NCI-H2171 treated with DMSO at 0.1 percent for 48 hours (cell line): ENCODE measurements at places on chromosomes 2 and 18.

DNA sequence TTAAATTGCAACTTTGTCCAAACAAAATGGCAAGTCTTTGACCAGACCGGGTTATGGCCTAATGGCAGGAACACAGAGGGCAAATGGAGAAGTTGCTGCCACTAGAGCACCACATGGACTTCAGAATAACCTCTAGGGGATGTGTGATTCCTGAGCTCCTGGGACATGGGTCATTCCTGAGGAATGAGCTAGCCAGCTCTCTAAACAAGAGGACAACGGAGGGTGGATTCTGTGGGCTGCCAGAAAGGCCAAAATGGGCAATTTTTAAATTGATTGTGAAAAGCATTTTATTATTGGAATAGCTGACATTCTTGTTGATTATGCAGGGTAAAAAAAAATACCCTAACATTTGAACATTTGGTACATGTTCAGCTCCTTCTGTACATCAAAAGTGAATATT is 109.8 kb upstream of the FZD5 start:
- no peak for DNase-seq

DNA sequence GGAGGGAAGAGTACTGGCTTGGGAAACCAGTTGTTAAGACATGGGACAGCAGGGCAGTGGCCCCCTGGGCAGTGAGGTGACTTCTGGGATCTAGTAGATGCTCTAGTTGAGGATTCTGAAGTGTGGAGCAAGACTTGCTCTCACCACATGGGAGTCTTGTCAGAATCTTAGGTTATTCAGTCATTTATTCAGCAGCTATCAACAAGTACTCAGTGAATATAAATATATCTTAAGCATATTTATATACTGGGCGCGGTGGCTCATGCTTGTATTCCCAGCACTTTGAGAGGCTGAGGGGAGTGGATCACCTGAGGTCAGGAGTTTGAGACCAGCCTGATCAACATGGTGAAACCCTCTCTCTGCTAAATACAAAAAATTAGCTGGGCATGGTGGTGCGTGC is 20.0 kb downstream of the STON1 start:
- DNase-seq: no peak

- DNase-seq: no peak
Observed at GRCh38 chr2:36408198-36408703, 52.7 kb downstream of the CRIM1 start.

DNA sequence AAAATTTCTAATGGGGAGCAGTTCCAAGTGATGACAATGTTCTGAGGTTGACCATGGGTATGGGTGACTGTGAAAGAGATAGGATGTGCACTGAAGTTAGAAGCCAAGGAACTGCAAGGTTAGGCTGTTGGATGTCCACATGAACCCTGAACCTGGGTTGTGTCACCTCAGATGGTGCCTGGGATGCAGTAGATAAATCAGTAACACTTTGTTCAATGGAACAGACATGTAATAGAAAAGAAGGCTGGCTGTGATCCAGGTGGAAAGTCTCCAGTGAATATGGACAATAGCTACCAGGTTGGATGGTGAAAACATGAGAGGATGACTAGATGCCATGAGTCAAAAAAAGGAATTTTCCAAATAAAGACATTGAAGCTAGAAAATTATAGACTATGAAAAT is 131.4 kb downstream of the TRABD2A start:
- DNase-seq: no peak

DNA sequence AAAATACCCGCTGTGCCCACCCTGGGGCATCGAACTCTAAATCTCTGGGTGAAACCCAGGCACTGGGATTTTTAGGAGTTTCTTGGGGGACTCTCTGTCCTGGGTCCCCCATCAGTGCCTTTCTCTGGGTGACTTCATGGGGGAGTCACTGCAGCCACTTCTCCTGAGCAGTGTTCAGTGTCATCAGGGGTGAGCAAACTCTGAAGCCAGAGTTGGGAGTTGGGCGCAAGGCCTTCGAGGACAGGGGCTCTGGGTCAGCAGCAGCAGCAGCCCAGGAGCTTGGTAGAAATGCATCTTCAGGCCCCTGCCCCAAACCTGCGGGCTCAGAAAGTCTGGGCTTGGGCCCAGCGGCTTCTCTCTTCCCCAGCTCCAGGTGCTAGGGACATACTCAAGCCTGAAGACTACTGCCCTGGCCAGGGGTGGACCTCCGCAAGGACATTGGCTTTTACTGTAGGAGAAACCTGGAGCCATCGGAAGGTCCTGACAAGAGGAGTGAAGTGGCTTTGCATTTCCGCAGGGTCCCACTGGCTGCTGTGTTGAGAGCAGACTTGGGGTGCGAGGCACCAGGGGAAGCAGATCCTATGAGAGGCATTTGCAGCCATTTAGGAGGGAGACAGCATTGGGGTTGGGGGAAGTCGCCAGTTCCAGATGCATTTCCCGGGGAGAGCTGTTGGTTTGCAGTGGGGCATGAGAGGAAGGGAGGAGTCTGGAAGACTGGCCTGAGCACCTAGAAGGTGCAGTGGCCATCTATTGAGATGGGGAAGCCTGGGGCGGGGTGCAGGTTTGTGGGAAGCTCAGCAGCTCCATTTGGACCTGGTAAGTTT is 51.5 kb upstream of the FAHD2A start:
- DNase-seq: no peak

GRCh38 chr2:85276571-85277118 is 51.1 kb downstream of the TGOLN2 start:
- DNase-seq: no peak

GRCh38 chr2:164752956-164753355 is 88.7 kb downstream of the COBLL1 start:
- no peak for DNase-seq

GRCh38 chr2:7429733-7430132 is 512.5 kb downstream of the RNF144A start:
- no peak for DNase-seq

DNA sequence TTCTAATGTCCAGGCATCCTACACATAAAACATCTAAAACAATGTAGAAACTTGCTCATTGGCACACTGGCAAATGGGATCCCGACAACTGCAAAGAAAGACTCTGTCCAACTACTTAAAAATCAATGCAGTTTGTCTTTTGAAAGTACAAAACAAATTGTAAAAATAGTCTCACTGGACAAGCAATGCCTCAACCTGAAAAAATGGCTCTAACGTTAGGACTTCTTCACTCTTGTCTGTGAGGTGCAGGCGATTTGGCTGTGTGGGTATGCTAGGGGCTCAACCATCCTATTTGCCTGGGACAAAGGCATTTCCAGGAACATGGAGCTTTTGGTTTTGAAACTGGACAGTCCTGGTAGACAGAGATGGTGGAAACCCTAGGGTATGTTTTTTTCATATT is 10.7 kb downstream of the EFEMP1 start:
- DNase-seq: no peak

DNA sequence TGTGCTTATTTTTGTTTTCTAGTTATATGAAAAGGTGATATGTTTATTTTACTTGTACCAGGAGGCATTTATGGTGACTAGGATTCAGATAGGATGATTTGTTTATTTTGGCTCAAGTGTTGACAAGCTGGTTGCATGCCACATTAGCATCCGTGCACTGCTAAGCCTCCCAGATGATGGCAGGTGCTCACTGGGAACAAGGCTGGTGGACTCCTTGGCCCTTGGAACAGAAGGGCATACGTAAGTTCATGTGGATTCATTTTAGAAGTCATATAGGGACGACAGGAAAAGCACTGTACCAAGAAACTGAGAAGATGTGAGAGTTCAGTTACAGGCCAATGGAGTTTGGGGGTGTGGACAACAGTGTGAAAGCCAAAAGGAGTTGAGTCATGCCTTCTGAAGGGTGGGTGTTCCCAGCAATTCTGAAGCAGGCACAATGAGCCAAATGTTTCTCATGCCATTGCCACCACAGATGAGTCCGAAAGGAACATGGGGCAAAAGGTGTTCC is 166.2 kb downstream of the PHLPP1 start:
- peak; percentile 25 for DNase-seq

DNA sequence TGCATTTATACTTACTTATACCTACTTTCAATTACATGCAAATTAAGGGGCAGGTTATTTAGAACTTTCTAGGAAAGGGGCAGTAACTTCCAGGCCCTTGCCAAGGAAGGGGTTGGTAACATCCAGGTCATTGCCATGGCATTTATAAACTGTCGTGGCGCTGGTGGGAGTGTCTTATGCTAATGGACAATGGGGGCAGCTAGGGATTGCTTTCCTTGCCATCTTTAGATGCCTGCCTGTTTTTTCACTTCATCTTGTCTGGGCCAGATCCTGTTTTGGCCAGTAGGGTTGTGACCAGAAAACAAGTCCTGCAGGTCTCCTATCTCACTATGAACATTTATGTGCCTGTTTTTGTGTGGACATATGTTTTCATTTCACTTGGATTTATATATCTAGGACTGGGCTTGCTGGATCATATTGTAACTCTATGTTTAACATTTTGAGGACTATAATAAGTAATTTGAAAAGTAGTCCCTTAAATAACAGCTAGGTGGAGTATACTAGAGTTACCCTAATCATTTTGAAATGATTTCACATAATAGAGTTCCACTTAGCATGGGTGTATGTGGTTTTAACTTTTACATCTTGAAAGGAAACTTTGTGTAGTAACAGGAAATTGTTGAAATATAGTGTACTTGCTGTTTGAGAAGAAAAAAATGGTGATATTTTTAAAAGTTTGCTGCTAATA is 56.1 kb downstream of the LCLAT1 start:
- DNase-seq: no peak

DNA sequence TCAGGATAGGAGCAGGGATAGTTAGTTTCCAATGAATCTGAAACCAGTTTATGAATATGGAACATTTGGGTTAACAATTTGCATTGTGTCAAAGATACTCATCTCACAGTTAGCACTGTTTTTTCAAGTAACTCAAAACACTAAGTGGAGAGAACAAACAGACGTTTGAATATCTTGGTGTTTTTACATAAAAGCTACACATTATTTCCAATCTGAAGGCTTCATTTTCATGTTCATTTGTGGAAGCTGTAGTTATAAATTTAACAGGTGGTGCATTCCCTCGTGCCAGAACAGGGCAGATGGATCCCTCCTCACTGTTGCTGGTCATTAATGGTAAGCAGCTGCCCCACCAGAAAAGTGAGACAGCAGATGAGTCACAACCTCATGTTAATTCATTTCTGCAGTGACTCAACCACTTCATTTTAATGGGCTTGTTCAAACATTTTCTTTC is 286.9 kb downstream of the TMX3 start:
- peak; percentile 78 for DNase-seq

DNA sequence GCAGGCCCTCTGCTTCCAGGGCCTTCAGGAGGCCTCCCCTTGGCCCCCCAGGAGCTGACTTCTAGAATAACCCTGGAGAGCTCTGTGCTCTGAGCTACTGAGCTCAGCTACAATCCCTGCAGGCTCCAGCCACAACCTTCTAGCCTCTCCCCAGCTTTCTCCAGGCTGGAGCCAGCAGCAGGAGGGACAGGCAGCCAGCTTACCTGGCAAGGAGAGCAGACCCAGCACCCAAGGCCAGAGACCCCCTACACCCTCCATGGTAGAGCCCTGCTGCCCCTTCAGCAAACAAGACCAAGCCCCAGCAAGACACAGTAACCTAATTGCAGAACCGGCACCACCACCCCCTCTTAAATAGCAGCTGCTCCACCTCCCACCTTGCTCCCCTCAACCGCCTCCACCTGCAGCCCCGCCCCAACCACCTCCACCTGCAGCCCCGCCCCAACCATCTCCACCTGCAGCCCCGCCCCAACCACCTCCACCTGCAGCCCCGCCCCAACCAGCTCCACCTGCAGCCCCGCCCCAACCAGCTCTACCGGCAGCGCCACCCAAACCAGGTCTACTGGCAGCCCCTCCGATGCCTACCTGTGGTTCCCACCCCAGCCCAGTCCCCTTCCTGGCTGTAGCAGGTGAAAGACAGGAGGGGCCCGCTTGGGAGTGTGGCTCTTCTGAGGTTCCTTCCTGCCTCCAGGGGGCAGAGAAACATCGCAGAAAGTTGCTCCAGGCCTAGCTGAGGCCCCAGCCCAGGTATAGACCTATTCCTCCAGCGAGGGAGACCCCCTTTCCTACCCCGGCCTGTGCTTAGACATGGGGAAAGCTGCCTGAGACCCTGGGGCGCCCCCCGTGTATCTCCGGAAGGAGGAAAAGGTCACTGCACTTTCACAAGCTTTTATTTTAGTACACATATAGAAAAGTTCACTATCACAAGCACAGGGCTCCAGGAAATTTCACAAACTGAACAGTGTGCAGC is at the start of gene ASTL:
TSS of gene ASTL (minus strand) at position 324 of the 967 bp plus-strand sequence. CDS start at position 258, 66 bp downstream.
- peak; percentile 12 for DNase-seq

- no peak for DNase-seq
Observed at GRCh38 chr2:240426845-240427721, 8.4 kb upstream of the GPC1 start.

GRCh38 chr18:41899535-41899934 is 55.5 kb upstream of the PIK3C3 start:
- no peak for DNase-seq

GRCh38 chr18:69213842-69214241 is 186.8 kb upstream of the DOK6 start:
- DNase-seq: no peak

DNA sequence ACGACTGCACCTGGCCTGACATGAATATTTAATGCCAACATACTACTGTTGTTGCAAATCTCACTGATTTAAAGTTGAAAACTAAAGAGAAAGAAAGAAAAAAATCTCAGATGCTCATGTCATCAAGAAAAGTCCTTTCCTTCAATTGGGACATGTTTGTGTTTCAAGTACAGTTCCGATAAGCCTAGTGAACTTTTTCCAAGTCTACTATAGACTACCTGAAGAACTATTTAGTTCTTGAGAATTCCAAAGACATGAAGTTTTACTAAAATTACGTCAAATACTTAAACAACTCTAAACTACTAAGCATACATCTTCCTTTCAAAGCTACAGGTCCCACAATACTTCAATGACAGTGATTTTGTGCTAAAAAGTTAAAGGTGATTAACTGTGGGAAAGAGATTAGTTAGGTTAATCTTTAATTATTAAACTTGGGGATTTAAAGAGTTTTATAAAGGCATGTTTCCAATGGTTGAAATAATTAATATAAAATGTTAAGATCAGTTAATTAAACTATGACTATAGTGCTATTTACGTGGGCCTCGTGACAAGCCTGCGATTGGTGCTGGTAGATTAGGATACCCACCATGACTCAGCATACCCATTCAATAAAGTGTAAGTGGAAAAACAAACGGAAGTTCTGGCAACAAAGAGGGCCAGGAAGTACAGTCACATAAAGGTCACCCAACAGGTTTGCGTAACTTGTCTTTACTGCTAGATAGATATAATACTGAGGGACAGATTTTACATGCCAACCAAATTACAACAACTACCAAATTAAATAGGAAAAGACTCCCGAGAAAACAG is 55.5 kb downstream of the SEPTIN10 start:
- DNase-seq: no peak

DNA sequence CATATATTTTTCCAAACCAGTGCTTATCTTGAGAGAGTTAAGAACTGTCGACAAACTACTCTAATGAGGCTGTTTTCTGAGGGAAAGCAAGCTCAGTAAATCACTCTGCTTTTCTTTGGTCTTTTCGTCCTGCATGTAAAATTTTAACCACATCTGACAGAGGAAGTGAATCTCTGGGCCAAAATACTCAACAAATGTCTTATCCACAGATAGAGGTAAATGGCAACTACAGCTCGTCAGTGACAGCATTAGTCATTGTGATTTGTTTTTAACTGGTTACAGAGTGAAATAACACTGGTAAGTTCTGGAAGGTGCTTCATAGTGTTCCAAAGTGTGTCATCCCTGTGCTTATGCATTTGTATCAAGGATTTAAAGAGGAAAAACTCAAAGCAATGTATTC is 82.6 kb upstream of the SLC8A1 start:
- DNase-seq: no peak

- peak; percentile 75 for DNase-seq
Observed at GRCh38 chr2:221254299-221254698, 317.8 kb downstream of the EPHA4 start.
